ENCODE measurements at places on chromosomes 5 and 9.

- no peak for DNase-seq
Observed at GRCh38 chr9:117286245-117286644, 128.6 kb downstream of the ASTN2 start.

DNA sequence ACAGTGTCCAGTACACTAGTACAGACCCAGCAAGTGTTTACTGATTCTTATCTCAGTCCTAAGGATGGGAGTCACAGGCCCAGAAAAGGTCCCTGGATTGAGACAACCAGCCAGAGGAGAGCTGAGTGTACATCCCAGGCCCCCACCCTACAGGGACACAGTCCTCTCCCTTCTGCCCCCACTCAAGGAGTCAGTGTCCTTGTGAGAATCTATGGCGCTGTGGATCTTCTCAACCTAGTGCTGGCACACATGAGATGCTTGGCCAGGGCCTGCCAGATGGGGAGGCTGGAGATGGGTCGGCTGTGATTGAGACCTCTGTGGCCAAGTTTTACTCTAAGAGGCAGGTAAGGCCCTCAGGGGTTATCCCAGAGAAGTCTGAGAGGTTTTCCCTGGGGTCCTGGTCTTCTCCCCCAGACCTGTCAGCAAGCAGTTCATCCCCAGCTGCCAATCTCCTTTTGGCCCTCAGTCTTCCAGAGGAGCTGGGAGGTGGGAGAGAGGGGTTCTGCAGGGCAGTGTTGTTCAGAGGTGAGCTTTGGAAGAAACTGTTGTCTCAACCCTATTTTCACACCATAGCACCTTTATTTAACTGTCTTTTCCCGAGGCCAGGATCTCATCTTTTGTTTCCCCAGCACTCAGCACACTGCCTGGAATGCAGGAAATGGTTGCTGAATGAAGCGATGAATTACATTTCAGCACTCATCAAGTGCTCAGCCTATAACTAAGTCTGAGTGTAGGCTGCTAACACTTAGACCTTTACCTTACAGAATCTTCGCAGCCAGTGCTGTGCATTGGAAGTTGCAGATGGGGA, 3.2 kb upstream of the NSD1 start:
- no peak for DNase-seq

DNA sequence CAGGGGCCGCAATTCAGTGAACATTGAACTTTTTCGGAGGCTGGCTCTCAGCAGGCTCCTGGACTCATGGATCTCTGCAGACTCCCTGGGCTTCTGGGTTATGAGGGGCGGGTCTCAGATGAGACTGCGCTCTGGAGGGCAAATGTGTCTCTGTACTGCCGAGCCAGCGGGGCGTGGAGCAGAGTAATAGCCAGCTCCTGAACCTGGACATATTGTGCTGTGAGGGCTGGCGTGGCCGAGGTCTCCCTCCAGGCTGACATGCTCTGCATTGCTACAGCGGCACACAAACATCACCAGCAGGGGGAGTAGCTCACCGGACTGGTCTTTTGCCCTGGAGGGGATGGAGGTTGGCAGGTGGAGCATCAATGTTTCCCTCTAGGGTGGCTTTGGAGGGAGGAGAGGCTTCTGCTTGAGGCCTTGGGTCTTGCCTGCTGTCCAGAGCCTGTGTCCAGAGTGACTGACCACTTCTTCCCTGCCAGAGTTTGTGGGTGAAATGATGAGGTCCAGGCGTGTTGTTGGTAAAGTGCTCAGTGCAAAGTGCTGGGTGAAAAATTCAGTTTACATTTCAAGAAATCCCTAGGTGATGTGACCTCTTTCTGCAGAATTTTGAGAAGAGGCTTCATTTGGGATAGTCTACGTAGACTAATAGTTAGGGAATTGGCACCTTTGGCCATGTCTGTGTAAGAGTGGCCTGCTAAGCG, 10.9 kb upstream of the GADD45G start:
- peak; percentile 46 for DNase-seq

- no peak for DNase-seq
Observed at GRCh38 chr9:77909306-77909705, 122.3 kb downstream of the GNAQ start.

GRCh38 chr9:33236571-33236970, 3.4 kb upstream of the SPINK4 start:
- DNase-seq: no peak

GRCh38 chr9:132627594-132627993, 42.2 kb downstream of the DDX31 start:
- DNase-seq: no peak

GRCh38 chr5:170265522-170265921, 32.1 kb downstream of the LCP2 start:
- no peak for DNase-seq

DNA sequence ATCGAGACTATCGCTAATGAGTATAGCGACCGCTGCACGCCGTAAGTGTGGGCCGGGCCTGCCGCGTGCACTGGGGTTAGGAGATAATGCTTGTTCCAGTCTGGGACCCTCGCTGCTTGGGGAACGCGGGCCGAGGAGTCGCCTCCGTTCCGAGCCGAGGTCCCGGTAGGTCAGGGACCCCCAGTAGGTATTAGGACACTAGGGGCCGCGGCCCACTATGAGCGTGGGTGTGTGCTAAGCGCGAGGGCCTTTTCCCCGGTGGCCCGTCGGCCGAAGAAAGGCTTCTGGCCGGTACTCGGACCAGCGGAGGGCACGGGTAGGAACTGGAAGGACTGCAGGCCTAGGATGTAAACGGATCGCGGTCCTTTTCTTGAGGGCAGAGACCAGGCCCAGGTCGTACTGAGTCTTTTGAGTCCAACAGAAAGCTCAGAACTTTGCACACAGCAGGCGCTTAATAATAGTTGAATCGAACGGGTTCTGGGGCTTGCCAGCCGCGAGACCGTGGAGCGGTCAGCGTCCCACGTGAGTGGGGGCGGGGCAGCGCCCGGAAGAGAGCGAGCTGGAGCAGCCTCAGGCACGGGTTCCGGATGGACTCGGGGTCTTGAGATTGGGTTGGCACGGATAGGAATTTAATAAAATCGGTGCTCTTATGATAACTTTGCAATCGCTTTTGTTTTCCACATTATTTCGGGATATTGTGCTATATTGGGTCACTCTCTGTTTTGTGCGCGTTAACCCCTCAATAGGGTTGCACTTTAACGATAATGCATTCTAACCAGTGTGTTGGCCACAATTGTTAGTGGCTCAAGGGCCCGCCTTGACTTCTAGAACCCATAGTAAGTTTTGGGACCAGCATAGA, 733 bp downstream of the HSPA4 start:
- DNase-seq: peak; percentile 41

GRCh38 chr5:76376148-76376865, 26.8 kb upstream of the IQGAP2 start:
- DNase-seq: no peak

GRCh38 chr9:27154908-27155307, 45.9 kb downstream of the TEK start:
- no peak for DNase-seq

- DNase-seq: no peak
Observed at GRCh38 chr5:61702784-61703183, 370.7 kb downstream of the ZSWIM6 start.

DNA sequence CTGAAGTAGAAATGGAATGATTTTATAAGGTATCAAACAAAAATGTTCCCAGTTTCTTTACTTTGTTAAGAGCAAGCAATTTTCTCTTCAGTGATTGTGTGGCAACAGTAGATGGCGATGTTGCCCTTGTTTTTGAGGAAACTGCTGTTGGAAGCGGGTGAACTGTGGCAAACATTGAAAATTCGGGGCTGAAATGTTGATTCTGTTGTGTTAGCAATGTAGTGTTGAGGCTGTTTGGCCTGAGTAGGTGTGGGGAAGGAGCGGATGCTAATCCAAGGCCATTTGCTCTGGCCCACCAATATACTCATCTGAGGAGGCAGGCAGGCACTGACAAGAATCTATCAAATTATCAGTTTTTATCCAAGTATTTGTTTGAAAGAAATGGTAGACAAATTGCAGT, 129.8 kb downstream of the SLC12A2 start:
- no peak for DNase-seq

GRCh38 chr5:88667496-88668201, 215.3 kb downstream of the MEF2C start:
- no peak for DNase-seq

- DNase-seq: no peak
Observed at GRCh38 chr5:98402130-98402529, 371.3 kb upstream of the RGMB start.

DNA sequence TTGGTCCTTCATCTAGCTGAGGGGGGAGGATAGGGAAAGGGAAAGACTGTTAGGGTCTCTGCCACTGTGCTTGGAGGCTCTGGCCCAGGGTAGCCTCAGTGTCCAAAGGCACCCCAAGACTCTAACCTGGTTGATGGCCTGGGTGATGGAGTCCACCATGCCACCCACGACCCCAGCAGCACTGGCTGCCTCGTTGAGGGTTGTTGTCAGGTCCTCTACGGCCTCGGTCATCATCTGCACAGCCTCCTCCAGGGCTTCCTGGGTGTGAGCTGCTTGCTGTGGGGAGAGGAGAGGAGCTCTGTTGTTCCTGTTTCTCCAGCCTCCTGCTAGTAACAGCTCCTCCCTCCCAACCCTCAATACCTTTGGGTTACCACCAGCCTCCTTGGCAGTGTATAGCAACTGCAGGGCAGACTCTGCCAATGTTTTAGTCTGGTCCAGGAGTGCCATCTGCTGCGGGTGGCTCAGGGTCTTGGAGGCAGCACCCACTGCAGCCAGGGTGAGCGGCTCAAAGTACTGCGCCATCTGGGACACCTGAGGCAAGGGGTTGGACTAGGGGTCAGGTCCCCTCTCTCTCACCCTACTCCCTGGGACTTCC, 16.2 kb upstream of the TPM2 start:
- DNase-seq: no peak

- DNase-seq: no peak
Observed at GRCh38 chr5:167899490-167900070, 391.9 kb upstream of the WWC1 start.

- no peak for DNase-seq
Observed at GRCh38 chr9:111250875-111251842, 78.9 kb downstream of the OR2K2 start.

DNA sequence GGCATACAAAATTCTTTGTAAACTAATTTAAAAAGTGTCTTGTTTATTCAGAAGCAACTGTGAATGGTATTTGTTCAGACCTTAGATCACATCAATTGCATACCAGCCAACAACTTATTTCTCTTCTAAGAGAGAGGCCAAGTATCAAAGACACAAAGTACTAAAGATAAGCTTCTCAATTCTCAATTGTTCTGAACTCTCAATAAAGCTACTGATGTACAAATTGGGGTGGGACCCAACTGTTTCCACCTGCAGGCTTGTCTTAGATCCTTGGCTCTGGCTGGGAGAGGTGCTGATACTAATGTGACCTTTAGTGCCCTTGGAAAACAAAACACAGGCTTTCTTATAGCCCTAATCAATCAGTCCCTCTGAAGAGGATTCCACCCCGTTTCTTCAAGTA, 22.1 kb downstream of the XRCC4 start:
- no peak for DNase-seq

GRCh38 chr5:157388111-157388710, 71.8 kb upstream of the NIPAL4 start:
- DNase-seq: no peak

DNA sequence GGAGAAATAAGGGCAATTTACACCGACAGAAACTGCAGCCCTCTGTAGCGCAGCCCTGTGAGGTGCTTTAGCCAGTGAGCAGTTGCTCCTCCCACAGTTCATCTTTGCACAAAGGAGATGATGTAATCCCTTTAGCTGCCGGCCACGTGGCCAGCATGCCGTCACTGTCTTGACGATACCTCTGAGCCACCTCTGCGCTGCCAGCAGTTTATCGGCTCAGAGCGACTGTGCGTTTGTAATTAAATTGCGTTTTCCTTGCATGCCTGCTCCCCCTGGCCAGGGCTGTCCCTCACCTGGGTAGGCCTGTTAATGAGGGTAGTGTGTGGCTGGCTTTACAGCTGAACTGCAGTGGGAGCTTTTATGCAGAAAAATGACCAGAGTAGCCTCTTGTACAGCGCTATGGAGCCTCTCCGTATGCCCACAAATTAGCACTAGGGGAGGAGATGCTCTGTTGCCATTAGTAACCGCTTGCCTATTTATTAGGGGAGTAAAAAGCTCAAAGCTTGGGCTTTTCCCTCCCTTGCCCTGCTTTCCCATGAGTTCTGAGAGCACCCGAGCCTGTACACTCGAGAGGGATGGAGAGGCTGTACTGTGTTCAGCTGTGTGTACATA, 107.0 kb downstream of the TRIO start:
- no peak for DNase-seq

GRCh38 chr9:92406477-92406876, 2.1 kb upstream of the OGN start:
- DNase-seq: peak; percentile 13

- no peak for DNase-seq
Observed at GRCh38 chr5:68418201-68418600, 202.6 kb downstream of the PIK3R1 start.

DNA sequence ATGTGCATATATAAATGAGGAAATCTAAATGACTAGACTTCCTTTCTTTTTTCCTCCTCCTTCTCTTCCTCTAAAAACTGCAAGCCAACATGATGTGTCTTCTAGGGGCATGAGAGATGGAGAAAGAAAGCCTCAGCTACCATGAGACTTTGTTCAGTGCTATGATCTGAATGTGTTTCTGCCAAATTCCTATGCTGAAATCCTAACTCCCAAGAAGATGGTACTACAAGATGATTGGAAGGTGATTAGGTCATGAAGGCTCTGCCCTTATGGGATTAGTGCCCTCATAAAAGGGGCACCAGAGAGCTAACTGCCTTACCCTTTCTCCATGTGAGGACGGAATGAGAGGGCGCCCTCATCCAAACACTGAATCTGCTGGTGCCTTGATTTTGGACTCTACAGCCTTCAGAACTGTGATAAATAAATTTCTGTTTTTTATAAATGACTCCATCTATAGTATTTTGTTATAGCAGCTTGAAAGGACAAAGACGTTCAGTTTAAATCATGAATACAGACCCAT, 72.2 kb upstream of the IL6ST start:
- no peak for DNase-seq

- DNase-seq: no peak
Observed at GRCh38 chr5:38940230-38940858, 94.5 kb downstream of the OSMR start.

DNA sequence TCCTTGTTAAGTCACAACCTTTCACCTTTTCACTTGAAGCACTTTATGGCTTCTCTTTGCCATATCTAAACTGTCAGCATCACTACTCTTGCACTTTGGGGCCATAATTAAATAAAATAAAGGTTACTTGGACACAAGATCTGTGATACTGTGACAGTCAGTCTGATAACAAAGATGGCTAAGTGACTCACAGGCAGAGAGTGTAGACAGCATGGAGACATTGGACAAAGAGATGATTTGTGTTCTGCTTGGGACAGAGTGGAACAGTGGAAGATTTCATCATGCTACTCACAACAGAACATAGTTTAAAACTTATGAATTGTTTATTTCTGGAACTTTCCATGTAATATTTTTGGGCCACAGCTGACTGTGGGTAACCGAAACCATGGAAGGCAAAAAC, 81.7 kb upstream of the SMC5 start:
- DNase-seq: no peak

DNA sequence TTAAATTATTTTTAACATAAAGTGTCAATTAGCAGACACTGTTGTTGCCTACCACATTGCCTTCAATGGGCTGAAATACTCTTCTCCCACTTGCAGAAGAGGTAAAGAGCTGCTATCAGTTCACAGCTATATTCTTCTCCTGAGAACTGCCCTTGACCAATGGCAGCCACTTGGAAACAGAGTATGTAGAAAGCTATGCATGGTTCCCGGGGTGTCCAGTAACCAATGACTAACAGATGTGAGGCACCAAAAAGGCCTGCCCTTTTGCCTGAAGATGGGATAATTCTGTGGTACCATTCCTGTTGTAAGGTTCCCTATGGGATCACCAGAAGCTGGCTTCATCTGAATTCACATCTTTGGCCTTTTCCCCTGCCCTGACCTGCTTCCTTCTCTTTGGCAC, 181.4 kb upstream of the MAP3K1 start:
- no peak for DNase-seq

GRCh38 chr9:21804331-21804730, 1.9 kb downstream of the MTAP start:
- no peak for DNase-seq
